ENCODE measurements at places on chromosomes 1 and 21. TPM values are rescaled to one million over a fixed set of nuclear protein-coding genes. Genes with fewer than 3 reads are reported as not detected.

The CDC20 gene
- 51.8 TPM for total RNA-seq

The KLHL12 gene
- 23.8 TPM for total RNA-seq

The TTC22 gene
- total RNA-seq, result not detected

The BRINP3 gene
- not detected for total RNA-seq

The GBP5 gene
- 0.32 TPM for total RNA-seq

The PCSK9 gene
- 9.1 TPM for total RNA-seq

The PDZK1IP1 gene
- 0.43 TPM for total RNA-seq

The PRDM15 gene
- 4.2 TPM for total RNA-seq

The BTG3 gene
- total RNA-seq, result 42.3 TPM

The ELAVL4 gene
- total RNA-seq, result not detected

The MARK1 gene
- total RNA-seq, result 1.6 TPM

The SERPINC1 gene
- total RNA-seq, result not detected

The SPRR1B gene
- total RNA-seq, result not detected

The KRTAP11-1 gene
- not detected for total RNA-seq

The LCE1C gene
- not detected for total RNA-seq

The ATG4C gene
- total RNA-seq, result 4.5 TPM

The UBASH3A gene
- not detected for total RNA-seq

The KCNE2 gene
- not detected for total RNA-seq

The SPATA21 gene
- not detected for total RNA-seq

The REG4 gene
- total RNA-seq, result not detected

The FAM167B gene
- total RNA-seq, result 5.2 TPM

The PLA2G5 gene
- not detected for total RNA-seq

The ARTN gene
- not detected for total RNA-seq

The ZNF648 gene
- not detected for total RNA-seq

The LYPLA2 gene
- 46.7 TPM for total RNA-seq

The TTC34 gene
- total RNA-seq, result 0.43 TPM

The GBP1 gene
- 88.3 TPM for total RNA-seq

The OR10X1 gene
- total RNA-seq, result not detected

The ADAM30 gene
- under 0.01 TPM for total RNA-seq

The MRTO4 gene
- total RNA-seq, result 21.9 TPM

The DAB1 gene
- not detected for total RNA-seq

The APOBEC4 gene
- not detected for total RNA-seq

The TNFSF4 gene
- total RNA-seq, result 127 TPM

The POGK gene
- 36.7 TPM for total RNA-seq

The HSPB7 gene
- 3.5 TPM for total RNA-seq

The SLC30A10 gene
- not detected for total RNA-seq

The SH3BGR gene
- total RNA-seq, result 2.2 TPM

The SCMH1 gene
- 26.1 TPM for total RNA-seq

The HSD11B1 gene
- 21.6 TPM for total RNA-seq

The TACSTD2 gene
- 17.7 TPM for total RNA-seq

The CDK11B gene
- 6.0 TPM for total RNA-seq

The AMY1C gene
- total RNA-seq, result not detected

The USF1 gene
- 62.2 TPM for total RNA-seq

The DPT gene
- 1.7 TPM for total RNA-seq

The FAM78B gene
- total RNA-seq, result not detected

The C1QTNF12 gene
- total RNA-seq, result 0.32 TPM

The GSTM5 gene
- 5.8 TPM for total RNA-seq

The RGL1 gene
- total RNA-seq, result 33.2 TPM

The VCAM1 gene
- 54.8 TPM for total RNA-seq

The TSPEAR gene
- not detected for total RNA-seq

The RGS13 gene
- total RNA-seq, result not detected

The WDR64 gene
- not detected for total RNA-seq

The CTNNBIP1 gene
- 13.4 TPM for total RNA-seq

The CCDC27 gene
- total RNA-seq, result not detected

The CYP4Z1 gene
- total RNA-seq, result not detected
